NCI-H526 (cell line): ENCODE measurements at places on chromosomes 4 and X.

- DNase-seq: no peak
Observed at GRCh38 chr4:80053140-80053910, 19.7 kb downstream of the ANTXR2 start.

- no peak for DNase-seq
Observed at GRCh38 chr4:75004755-75005668, 72.1 kb downstream of the PARM1 start.

- no peak for DNase-seq
Observed at GRCh38 chr4:172982151-172982590, 186.4 kb upstream of the GALNT7 start.

DNA sequence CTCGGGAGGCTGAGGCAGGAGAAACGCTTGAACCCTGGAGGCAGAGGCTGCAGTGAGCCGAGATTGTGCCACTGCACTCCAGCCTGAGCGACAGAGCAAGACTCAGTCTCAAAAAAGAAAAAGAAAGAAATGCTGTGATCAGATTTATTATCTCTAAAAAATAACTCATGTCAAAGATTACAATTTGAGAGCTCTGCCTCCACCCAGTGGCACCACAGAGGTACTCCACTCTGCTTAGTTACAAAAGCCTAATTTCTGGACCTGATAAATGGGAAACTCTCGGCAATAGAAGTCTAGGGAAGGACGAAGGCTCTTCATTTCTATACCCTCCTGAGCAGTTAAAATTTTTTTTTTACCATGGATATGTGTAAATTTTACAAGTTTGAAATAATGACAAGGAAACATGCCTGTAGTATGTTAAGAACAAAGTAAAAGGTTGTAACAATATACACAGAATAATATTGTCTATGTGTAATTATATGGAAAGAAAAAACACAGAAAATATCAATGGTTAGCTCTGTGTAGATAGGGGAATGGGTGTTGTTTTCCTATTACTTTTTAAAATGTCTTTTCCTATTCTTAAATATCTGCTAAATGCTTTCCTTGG, 149.8 kb downstream of the STIM2 start:
- peak; percentile 43 for DNase-seq
